ENCODE measurements at places on chromosomes 2 and 18.

DNA sequence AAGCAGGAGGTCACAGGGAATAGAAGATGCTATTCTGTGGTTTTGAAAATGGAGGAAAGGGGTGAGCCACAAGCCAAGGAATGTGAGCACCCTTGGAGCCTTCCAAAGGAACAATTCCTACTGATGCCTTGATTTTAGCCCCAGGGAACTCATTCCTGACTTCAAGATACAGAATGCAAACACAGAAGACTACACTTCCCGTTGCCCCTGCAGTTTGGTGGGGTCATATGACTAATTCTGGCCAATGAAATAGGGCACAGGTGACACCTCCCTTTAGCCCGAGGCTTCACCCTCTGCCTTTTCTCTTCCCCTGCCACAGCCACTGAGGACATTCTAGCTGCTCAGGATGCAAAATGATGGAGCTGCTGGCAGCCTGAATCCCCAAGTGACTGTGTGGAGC lies 126.1 kb downstream of the INHBB start:
- peaks cover 2% of the 10 kb centered on the region for H3K27me3 ChIP-seq
- H3K36me3 ChIP-seq: peaks cover 2% of the 10 kb centered on the region
- H3K4me1 ChIP-seq: peaks cover 20% of the 10 kb centered on the region

DNA sequence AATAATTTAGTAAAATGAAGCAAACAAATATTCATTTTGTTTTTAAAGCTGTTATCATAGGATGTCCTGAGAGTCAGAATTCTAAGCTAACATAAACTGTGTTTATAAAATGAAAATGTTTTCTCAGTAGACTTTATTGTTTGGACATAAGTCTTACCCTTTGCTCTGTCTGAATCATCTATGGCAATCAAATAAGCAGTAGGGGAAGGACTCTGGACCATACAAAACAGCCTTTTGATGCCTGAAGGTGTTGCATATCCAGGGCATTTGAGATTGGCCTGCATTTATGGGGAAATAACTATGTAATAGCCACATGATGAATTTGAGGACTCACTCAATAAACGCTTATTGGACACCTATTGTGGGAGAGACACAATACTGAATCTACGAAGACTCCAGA lies 123.0 kb upstream of the ATP5MC3 start:
- peaks cover 36% of the 10 kb centered on the region for H3K27me3 ChIP-seq
- DNase-seq: no peak
- no peak overlapping the region for H3K27ac ChIP-seq
- no peaks in the 10 kb centered on the region for H3K4me1 ChIP-seq
- H3K36me3 ChIP-seq: no peaks in the 10 kb centered on the region

GRCh38 chr2:54479424-54479823 lies 23.3 kb downstream of the SPTBN1 start:
- H3K27me3 ChIP-seq: no peaks in the 10 kb centered on the region
- H3K36me3 ChIP-seq: no peaks in the 10 kb centered on the region
- peaks cover 83% of the 10 kb centered on the region for H3K4me1 ChIP-seq
- no peak for DNase-seq
- peak overlapping the region; percentile 5 for H3K27ac ChIP-seq

GRCh38 chr2:170454471-170455372 lies 260.4 kb upstream of the SP5 start:
- peaks cover 4% of the 10 kb centered on the region for H3K27me3 ChIP-seq
- no peaks in the 10 kb centered on the region for H3K4me1 ChIP-seq
- DNase-seq: no peak
- no peaks in the 10 kb centered on the region for H3K36me3 ChIP-seq
- no peak overlapping the region for H3K4me3 ChIP-seq

DNA sequence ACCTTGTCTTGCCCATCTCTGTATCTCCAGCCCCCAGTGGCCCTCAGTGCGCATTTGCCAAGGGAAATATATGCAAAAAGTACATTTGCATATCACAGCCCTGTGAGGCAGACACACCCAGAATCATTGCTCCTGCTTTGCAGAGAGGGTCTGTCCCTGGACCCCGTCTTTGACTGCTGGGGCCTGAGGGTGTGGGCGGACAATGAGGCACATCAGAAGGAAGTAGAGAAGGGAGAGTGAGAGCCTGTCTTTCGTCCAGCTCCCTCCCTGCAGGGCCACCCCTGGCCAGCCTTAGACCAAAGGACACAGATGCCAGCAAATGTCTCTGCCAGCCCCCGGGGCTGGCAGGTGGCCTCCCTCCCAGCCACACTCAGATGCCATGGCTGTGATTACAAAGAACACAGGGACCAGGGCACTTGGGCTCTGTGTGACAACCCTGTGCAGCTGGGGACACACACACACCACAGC lies 516.2 kb upstream of the MYT1L start:
- H3K27me3 ChIP-seq: peaks cover 3% of the 10 kb centered on the region
- H3K4me1 ChIP-seq: peaks cover 2% of the 10 kb centered on the region
- DNase-seq: peak; percentile 55

All from chondrocyte (in vitro differentiated cells).